M059J (cell line): ENCODE measurements at places on chromosomes 5 and 9.

- DNase-seq: peak; percentile 63
These were observed 494.1 kb upstream of the TUSC1 start for GRCh38 chr9:26172301-26172700.

- peak; percentile 96 for DNase-seq
These were observed 379.9 kb upstream of the ACTBL2 start for GRCh38 chr5:57862471-57862911.

- DNase-seq: no peak
These were observed 75.3 kb downstream of the ARHGAP26 start for GRCh38 chr5:142845402-142845921.

DNA sequence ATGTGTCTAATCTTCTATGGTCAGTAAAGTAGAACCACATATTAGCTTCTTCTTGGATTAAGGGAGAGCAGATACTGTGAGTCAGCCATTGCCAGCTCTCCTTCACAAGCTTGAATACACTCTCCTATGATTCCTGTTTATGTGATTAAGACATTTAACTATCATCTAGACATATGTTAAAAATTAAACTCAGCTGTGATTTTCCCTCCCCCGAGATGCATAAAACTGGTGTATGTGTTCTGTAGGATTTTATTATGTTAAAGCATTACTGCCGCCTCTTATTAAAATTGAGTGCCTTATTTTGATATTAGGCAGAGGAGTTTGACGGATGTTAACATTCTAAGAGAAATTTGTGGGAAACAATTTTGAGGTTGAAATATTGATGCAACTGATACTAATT, 114.6 kb downstream of the ACTBL2 start:
- DNase-seq: peak; percentile 20

- no peak for DNase-seq
These were observed 5.8 kb upstream of the KLHL3 start for GRCh38 chr5:137741718-137742117.

DNA sequence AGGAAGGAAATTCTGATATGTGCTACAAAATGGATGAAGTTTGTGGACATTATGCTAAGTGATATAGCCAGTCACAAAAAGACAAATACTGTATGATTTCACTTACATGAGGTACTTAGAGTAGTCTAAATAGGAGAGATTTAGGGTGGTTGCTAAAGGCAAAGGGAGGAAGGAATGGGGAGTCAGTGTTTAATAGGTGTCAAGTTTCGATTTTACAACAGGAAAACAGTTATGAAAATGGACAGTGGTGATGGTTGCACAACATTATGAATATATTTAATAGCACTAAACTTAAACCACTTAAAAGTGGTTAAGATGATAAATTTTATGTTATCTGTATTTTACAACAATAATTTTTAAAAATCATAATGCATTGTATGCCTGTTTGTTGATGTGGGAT, 40.4 kb upstream of the ECM2 start:
- DNase-seq: no peak

DNA sequence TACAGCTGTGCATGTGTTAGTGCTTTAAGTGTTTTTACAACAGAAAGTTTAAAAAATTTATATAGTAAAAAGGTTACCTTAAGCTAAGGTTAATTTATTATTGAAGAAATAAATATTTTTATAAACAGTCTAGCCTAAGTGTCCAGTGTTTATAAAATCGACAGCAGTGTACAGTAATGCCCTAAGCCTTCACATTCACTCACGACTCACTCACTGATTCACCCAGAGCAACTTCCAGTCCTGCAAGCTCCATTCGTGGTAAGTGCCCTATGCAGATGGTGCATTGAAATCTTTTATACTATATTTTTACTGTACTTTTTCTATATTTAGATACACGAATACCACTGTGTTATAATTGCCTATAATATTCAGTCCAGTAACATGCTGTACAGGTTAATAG, 159.1 kb downstream of the ROR2 start:
- DNase-seq: peak; percentile 41

DNA sequence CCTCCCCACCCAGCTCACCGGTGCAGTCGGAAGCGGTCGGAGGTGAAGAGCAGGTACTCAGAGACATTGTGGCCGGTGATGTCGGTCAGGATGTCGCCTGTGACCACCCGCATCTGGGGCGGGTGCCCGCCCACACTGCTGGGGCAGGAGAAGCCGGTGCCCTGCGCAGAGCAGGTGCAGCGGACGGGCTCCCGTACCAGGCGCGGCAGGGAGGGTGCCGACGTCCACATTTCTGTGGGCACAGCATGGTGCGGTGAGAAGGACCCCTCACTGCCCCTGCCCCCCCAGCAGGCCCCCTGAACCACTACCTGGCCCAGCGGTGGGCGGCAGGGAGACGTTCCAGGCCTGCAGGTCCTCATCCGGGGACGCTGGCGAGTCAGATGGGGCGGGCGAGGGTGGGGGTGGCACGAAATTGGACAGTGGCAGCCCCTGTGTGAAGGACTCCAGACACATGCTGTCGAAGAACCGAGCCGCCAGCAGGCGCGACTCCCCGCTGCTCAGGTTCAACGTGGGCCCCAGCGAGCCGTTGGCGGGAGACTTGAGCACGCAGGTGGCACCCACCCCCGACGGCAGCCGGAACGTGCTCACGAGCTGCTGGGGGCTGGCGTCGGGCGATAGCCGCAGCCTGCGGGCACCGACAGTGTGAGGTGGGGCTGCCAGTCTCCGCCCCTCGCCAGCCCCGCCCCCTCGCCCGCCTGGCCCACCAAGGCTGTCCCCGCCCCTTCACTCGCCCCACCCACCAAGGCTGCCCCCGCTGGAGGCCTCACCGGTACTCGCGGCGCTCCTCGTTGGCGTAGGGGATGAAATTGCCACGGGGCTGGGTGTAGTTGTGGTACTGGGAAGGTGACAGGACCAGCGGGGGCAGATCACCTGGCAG, 15.1 kb downstream of the ABCA2 start:
- DNase-seq: no peak

DNA sequence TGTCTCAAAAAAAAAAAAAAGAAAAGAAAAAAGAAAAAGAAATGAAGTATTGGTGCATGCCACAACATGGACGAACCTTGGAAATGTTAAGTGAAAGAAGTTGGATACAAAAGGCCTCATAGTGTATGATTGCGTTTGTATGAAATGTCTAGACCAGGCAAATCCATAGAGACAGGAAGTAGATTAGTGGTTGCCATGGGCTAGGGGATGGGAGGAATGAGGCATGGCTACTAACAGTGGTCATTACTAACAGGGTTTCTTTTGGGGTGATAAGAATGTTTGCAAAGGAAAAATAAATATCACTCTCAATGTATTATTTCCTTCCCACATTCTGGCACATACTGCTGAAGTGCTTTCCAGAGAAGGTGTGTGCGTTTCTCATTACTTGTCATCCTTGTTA, 44.1 kb downstream of the UGCG start:
- peak; percentile 69 for DNase-seq

- DNase-seq: no peak
These were observed 18.2 kb downstream of the TTC23L start for GRCh38 chr5:34857161-34857560.
